ENCODE measurements at places on chromosomes 2 and 18.

GRCh38 chr2:125456693-125457363, 1199.1 kb upstream of the GYPC start:
- no peak for DNase-seq

DNA sequence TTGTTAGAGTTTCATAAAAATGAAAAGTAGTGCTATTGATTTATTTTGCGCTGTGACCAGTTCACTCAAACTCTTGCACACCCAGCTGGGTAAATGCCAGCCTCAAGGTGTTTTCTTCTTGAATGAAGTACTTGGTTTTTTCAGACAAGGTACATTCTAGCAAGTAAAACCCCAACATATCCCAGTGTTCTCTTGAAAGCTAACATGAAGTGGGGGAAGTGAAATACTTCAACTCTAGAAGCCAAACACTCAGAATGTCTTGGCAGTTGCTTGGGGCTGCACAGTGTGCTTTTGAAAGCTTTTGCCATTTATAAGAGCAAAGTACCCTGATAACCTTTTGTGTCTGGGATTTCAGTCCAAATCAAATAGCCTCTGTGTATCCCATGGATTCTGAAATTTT, 13.4 kb downstream of the NPAS2 start:
- no peak for DNase-seq

GRCh38 chr2:134892282-134893035, 26.2 kb upstream of the CCNT2 start:
- DNase-seq = no peak

DNA sequence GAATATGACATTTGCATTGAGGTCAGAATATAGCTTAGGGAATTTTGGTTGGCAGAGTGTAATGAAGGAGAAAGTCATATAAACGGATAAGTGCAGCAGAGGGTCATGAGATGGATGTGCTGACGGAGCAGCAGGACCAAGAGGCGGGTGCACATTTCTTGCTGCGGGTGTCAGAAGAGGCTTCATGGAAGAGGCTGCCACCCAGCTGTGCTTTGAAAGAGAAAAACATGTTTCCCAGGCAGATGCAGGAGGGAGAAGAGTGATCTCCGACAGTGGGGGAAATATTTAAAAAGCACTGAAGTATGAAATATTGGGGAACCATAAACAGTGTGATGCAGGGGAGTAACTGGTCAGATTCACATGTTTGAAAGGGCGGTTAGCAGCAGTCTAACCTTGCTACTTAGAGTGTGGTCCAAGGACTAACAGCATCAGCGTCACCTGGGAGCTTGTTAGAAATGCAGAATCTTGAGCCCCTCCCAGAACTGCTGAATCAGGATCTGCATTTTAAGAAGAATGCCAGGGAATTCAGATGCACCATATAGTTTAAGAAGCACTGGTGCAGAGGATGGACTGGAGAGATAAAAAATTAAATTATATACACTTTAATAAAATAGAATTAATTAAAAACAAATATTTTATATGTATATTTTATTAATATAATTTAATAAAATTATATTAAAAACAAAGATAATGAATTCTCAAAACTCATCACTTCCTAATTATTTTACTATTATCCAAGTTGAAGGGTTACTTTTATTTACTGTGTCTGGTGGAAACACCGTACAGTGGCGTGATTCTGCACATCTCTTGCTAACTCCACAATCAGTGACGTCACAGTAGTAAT, 36.1 kb upstream of the SCYGR1 start:
- no peak for DNase-seq

DNA sequence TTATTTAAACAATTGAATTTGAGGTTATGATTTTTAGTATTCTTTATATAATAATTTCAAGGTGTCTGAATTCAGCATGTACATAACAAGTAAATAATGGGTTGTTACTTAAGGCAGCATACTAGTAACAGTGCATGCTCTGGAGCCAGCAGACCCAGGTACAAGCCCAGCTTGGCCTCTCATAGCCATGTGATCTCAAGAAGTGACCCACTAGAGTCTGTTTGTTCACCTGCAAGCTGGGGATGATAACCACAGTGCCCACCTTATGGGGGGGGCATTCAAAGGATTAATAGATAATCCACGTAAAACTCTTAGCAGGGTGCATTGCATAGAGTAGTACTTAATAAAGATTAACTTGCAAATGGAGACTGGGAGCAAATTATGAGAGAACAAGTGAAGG, 163.6 kb downstream of the TRABD2A start:
- DNase-seq = no peak

DNA sequence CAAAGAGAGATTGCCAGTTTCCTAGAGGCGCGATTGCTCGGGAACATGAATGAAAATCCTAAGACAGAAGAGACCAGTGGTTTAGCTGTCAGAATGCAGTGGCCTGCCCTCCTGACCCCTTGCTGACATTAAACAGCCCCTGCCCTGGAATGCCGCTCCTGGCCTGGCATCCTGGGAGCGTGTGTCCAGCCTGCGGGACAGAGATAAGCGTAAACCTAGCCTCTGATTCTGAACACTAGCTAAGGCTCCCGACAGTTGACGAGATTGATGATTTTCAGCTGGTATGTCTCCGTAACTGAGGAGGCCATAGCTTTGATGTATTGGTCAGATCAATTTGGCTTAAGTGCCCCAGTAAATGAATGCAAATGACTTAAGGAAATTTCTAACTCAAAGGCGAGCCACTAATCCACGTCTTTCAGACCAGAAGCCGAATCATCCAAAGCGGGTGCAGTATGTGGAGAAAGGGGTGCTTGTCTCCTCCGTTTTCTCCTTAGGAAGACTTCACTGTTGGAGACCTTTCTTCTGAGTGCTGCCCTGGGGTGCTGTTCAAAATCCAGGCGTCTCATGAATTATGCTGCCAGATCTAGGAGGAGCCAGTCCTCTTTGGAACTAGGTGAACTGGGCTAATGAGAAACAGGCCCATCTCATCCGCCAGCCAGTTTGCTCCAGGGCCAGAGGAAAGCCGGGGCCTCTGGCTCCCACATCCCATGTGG, 142.5 kb upstream of the L3MBTL4 start:
- no peak for DNase-seq

GRCh38 chr2:96359310-96359709, 23.7 kb downstream of the NCAPH start:
- no peak for DNase-seq

- DNase-seq = no peak
These were observed 26.0 kb downstream of the ITGA4 start for GRCh38 chr2:181483211-181483610.

GRCh38 chr2:205461678-205462665, 220.3 kb upstream of the NRP2 start:
- DNase-seq = no peak

DNA sequence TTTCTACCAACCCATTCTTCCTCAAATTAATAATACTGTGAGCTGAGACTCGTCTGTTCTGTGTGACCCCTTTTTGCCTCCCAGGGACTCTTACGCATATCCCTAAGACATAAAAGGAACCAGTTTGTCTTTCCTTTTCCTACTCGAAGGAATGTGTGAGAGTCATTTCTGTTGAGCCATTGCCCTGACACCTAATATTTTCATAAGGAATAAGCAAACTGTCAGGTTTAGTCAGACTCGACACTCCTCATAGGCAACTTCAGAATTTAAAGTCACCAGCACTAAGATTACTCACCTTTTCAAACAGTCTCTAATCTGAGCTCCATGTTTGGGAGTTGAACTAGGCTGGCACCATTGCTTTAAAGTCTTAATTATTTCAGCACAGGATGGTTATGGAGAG, 305.5 kb downstream of the IKZF2 start:
- DNase-seq = no peak

GRCh38 chr2:61173116-61173515, 11.1 kb downstream of the C2orf74 start:
- DNase-seq = no peak

DNA sequence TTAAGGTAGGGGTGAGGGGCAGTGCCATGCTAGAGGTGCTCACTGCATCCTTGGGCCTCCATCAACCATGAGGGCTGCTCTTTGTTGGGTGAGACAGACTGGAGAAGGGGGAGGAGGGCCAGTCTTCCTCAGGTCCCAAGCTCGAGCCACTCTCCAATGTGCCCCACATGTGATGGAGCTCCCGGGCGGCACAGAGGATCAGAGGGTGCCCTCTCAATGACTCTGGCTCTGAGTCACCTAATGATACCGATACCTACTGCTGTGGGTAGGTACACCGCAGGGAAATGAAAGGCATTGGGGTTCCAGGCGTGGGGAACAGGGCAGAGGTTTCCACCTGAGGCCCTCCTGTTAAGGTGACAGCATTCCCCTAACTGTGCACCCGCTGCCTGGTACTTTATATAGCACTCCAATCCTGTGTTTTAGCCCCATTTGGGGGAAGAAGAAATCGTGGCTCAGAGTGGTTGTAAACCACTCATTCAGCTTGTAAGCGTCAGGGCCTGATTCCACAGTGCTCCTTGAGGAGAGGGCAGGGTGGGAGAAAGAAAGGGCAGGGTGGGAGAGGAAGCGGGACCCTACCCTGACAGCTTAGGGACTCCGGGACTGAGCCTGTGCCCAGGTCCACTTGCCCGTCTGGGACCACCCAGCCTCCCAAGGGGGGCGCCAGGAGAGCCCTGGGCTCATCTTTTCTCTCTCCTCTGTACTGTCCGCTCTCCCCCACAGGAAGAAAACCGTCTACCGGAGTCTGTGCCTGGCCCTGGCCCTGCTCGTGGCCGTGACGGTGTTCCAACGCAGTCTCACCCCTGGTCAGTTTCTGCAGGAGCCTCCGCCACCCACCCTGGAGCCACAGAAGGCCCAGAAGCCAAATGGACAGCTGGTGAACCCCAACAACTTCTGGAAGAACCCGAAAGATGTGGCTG, 1.8 kb downstream of the B3GNT7 start:
- no peak for DNase-seq

- peak; percentile 42 for DNase-seq
These were observed 43.0 kb downstream of the WDSUB1 start for GRCh38 chr2:159243529-159243928.

DNA sequence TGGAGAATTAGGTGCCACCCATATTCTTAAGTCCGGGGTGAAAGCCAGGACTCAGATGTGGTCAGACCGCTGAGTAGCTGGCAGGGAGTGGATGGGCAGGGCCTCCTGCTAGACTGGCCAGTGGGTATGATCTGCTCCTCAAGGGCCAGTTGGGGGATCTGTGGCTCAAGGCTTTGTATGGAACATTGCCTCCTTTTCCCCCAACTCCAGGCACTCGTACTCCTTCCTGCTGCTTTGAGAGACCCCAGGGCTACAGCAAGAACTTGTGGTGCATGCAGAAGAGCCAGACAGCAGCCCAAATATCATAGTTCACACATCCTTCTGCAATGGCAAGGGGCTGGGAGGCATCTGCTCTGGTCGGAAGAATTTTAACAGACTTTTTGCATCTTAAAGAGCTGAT, 61.7 kb downstream of the PDCL3 start:
- no peak for DNase-seq

DNA sequence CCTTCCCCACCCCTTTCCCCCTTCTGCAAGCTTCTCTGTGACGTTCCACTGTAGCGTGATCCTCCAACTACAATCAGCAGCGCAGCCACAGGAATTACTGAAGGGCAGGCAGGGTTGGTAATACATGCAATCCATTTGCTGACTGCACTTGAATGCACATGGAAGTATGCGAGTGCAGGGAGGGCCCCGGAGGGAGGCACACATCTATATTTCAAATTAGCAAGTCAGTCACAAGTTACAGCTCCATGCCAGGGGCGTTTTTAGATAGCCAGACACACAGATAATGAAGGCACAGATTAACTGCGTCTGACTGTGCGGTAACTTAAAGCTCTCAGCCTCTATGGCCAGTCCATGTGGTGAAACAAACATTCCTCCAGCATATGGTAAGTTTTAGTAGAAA, 209.2 kb upstream of the GATA6 start:
- no peak for DNase-seq

All from HS-5 (cell line).